ENCODE measurements at places on chromosomes 12 and 14.

DNA sequence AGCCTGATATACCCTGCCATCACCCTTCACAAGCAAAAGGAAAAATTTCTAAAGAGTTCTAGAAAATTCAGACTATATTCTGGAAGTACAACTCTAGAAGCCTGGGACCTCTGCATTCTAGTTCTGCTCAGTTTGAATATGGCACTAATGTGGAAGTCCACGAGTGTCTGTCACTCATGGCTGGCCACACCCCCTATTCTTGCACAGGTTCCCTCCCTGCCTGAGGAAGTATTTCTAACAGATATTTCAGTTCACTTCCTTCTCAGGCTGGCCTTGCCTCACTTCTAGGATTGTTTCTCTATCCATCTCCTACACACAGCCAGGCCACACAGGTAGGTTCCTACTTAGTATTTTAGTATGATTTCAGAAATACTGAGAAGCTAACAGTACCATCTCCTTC is 67.4 kb downstream of the PHLDA1 start:
- peak; percentile 24 for DNase-seq

DNA sequence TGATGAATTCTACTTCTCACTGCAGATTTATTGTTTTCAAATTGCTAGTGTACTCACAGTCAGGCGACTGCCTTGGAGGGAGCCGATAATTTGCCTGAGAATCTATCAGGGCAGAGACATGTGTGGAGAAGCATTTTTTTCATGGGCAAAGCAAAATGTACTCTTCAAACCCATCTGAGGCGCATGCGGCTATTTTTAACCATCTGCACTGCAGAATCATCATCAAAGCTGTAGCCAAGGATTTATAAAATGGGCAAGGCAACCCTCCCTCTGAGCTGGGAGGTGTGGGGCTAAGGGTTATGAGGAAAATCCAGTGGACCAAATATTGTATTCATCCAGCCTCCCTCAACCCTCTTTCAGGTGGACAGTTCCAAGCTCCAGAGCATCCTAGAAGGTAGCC is 37.7 kb downstream of the BEST3 start:
- DNase-seq, result no peak

DNA sequence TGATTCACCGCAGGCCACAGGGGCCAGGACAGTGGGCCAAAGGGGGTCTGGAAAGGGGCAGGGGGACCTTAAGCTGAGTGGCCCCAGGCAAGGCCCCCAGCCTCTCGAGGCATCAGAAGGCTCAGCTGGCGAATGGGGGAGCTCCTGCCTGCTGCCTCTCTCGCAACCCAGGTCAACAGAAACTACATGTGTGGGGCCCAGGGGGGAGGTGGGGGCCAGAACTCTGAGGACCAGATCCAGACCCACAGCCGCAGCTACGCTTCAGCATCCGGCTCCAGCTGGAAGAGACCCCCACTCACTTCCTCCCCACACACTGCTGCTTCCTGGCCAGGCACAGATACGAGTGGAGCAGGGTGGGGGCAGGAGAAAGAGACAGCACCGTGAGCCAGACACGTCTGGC is 46.5 kb downstream of the NCOR2 start:
- DNase-seq, result no peak

DNA sequence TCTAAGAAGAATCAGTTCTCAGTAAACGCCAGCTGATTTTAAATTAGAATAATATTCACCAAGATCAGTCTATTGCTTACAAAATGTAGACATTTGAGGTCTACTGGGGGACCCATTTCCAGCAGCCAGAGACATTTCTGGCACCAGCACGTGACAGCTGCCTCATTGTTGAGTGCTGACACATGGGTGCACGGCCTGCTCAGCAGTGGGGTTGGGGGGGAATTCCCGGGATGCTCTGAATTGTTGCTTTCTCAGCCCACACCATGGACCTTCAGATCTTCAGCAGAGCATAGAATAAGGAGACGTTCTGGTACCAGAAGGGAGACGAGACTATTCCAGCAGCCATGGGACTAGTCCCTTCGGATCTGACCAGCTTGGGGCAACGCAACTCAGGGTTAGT is 18.3 kb downstream of the PLEKHG7 start:
- DNase-seq, result no peak

DNA sequence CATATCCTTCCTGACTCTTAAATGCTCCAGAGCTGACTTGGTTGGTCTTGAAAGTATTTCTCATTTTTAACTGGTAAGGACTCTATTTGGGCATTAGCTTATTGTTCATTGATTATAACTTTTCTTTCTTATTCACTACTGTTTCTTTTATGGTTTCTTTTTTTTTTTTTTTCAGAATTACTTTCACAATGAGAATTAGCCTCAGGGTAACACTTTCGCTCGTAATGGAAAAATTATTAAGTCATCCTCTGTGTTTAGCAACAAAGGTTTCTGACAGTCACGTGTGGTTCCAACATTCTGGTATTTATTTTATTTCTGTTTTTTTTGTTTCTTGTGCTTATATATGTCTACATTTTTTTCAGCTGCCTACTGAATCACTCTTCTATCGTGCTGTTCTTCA is 80.0 kb downstream of the METTL25 start:
- DNase-seq, result peak; percentile 6

GRCh38 chr14:61644834-61645233 is 50.5 kb upstream of the HIF1A start:
- DNase-seq, result peak; percentile 44

- no peak for DNase-seq
These were observed 18.8 kb upstream of the NR4A1 start for GRCh38 chr12:52032446-52032803.

GRCh38 chr14:104295681-104296387 is 157.4 kb downstream of the KIF26A start:
- DNase-seq, result no peak

GRCh38 chr12:32155961-32156529 is 49.4 kb downstream of the BICD1 start:
- no peak for DNase-seq

DNA sequence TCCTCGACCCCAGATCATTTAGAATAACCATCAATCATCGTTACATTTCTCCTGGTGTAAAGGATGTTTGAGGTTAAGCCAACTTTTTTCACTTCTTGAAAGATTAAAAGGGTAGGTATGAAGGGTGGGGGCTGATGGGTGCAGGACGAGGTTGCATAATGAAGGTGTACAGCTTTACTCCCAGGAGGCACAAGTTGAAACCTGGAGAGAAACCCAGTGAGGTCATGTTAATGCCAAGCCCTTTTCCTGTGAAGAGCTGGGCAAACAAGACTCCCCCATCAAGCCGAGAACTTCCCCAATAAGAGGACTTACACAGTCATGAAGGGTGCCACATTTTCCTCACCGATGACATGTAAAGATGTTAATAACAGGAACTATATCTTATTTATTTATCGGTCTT is 84.3 kb downstream of the FZD10 start:
- no peak for DNase-seq

- no peak for DNase-seq
These were observed 198.8 kb upstream of the TMEM132C start for GRCh38 chr12:128068211-128068610.

GRCh38 chr14:61103541-61104339 is 122.7 kb downstream of the SLC38A6 start:
- peak; percentile 68 for DNase-seq

- no peak for DNase-seq
These were observed 32.6 kb upstream of the PZP start for GRCh38 chr12:9240776-9241175.

DNA sequence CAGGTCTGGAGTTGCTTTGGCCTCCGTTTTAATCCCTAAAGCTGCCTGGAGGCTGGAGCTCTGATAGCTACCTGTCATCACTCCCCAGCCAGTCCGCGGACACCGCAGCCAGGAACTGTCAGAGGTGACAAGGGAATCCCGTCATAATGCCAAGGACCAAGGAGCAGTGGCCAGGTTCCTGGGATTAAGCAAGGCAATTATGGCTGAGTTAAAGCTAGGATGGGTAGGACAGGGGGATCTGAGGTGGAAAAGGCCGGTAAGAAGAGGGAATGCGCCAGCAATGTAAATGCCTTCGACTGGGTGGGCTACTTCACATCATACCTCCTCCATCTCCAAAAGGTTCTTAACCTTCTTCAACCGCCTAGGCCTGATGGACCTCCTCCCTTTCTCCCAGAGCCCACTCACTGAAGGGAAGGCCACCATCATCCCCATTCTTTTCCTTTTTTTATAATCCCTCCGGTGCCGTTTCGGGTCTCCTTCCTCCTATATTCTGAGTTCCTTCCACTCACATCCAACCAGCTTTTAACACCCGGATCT is 1.9 kb downstream of the PPP1R3E start:
- no peak for DNase-seq

- DNase-seq, result no peak
These were observed 18.1 kb upstream of the DUSP6 start for GRCh38 chr12:89370421-89370831.

- DNase-seq, result no peak
These were observed 1135.0 kb downstream of the GALC start for GRCh38 chr14:86858031-86858430.

GRCh38 chr14:78567343-78567742 is 397.2 kb downstream of the NRXN3 start:
- no peak for DNase-seq

DNA sequence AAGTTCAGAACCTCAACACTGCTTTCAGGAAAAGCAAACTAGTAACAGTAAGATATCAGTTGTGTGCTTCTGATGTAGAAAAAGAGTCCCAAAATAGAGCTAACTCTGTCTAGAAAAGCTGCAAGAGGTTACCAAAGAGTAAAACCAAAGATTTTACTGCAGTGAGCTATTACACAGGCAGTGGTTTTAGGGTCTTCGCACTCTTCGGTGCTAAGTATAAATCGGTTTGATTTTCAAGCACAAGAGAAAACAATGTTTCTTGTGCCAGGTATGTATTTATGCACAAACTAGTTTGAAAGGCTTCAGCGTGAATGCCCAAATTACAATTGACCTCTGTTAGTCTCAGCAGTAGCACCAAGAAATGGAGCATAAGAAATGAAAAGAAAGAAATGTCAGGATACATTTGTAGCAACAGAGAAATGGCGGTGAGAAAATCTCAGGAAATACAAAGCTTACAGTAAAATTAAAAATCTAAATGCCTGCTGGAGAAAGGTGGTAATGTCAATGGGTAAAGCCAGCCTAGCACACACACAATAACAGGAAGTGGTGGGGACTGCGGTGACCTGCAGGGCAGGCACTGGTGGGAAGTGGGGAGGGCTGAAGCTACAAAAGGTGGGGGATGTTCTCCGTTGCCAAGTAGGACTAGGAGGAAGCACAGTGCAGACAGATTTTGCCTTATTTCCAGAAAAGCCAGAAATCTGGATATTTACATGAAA is 18.0 kb upstream of the DYRK2 start:
- DNase-seq, result no peak

DNA sequence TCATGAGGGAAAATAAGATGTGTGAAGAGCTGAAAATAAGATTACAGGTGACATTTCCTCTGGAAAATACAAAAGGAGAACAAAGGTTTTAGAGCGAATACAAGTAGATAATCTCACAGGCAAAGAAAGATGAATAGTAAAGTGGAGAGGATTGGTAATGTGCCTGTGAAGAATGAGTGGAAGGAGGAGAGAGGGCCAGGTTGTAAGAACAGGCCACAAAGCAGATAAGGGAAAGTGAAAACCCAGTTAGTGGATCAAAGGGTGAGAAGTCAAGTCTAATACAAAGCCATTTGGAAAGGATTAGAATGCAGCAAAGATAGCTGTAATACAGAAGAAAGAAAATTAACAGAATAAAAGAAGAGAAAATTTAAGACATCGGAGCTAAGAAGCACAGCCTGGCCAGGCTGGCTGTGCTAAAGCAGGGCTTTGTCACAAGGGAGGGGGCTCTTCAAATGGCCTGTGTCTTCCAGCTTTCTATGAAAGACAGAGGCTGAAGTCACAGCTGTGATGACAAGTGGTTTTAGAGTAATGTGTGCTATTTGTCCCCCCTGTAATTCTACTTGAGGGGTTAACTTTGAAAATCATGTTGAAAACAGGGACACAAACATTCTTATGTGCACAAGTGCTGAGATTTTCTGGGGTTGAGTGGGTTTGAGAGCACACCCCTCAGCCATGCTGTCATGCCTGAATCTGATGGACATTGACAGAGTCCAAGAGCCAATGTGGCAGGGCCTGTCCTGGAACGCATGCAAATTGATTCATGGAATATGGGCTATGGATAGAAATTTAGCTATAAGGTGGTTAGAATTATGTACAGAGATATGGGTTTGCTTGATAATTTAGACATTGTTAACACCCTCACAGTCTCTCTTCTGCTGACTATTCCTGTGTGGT is 344.5 kb upstream of the NAV3 start:
- DNase-seq, result no peak

GRCh38 chr12:124247331-124247730 is 47.6 kb upstream of the RFLNA start:
- DNase-seq, result no peak

DNA sequence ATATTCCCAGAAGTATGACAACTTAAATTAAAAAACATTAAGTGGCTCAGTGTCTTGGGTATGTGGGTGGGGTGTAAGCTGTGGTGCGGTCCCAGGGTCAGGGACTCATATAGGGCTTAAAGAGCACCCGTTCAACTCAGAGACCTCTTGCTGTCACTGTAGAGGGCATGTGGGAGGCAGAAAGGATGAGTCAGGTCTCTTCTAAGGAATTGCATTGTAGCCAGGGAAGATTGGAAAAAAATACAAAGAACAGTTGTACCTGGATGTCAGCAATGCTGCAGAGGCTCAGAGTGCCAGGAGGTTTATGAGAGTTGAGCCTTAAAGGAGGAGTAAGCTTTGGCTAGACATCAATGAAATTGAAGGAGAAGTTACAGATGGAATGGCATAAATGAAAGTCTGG is 104.1 kb downstream of the MYRFL start:
- no peak for DNase-seq

DNA sequence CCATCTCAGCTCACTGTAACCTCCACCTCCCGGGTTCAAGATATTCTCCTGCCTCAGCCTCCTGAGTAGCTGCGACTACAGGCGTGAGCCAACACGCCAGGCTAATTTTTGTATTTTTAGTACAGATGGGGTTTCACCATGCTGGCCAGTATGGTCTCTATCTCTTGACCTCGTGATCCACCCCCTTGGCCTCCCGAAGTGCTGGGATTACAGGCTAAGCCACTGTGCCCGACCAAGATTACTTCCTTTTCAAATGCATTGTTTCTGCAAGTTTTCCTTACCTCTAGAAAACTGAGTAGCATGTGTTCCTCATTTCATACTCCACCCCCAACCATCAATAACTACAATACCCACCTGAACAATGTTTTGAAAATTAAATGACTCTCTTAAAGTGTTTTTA is 13.1 kb downstream of the ARF6 start:
- DNase-seq, result no peak

DNA sequence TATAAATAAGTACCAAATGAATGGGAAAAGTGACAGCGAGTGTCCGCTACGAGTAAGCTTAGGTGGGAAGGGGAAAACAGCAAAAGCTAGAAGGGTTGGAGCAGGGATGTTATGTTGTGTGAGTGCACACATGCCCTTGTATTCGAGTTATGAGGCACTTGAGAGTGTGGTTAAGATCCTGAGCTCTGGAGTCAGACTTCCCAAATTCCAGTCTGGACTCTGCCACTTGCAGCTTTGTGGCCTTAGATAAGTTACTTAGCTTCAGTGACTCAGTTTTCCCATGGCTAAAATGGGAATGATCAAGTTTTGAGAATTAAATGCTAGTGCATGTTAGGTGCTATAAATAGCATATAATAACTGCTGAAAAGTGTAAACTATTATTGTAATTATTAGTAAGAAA is 44.9 kb downstream of the KTN1 start:
- DNase-seq, result no peak
